ENCODE measurements at places on chromosomes 16 and 17.

DNA sequence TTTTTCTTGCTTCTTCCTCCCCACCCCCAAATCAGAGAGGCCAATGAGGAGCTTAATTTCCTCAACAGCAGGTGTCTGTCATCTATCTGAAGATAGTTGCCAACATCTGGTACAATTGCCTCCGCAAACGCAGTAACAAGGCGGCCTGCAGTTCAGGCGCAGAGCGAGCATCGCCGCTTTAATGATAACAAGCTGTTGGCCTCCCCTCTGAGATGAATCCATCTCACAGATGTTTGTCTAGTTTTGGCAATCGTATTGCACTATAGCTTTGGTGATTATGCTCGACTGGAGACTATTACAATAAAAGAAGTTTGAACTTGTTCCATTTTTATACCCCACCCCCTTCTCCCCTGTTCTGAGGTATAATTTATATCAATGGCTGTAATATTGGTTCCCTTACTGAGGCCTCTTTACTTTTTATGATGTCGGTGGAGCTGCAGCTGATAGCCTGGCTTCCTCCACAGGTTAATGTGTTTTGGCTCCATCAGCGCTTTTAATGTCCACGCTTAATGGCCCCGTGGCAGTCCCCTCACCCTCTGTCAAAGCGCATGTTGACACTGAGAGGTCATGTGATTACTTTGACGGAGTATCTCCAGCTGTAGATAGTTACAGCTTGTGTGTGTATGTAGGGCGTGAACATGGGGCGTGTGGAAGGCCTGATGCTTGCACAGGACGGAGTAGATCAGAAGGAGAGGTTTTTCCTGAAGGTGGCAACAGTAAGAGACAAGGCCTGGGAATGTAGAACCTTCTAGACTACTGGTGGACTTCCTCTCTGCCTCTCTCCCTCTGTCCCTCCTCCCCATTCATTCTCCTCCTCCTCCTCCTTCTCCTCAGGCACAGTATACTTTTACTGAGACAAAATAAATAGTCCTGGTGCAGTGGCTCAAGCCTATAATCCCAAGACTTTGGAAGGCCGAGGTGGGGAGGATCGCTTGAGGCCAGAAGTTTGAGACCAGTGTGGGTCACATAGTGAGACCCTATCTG lies 164.7 kb downstream of the MSI2 start:
- no peak for DNase-seq

DNA sequence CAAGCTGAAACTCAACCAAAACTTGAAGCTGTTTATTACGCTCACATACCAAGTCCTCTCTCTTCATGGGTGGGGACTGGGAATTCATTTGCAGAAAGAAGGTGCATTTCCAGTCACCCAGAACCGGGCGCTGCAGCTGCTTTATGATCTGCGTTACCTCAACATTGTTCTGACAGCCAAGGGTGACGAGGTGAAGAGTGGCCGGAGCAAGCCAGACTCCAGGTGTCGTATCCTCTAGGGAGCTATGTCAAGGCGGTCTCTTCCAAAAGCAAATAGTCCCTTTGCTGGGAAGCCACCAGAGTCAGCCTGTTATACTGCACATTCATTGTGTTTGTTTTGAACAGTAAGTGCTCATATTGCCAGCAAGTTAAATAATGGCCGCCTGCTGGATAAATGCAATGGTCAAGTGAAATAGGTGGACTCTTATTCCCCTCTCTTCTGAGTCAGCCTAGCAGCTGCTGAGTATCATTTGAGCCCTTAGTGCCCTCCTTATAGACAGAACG lies 12.7 kb downstream of the COG1 start:
- no peak for DNase-seq

GRCh38 chr16:23223368-23223767 lies 40.8 kb downstream of the SCNN1G start:
- DNase-seq = no peak

- no peak for DNase-seq
Observed at GRCh38 chr16:69767459-69768229, 5.5 kb downstream of the WWP2 start.

DNA sequence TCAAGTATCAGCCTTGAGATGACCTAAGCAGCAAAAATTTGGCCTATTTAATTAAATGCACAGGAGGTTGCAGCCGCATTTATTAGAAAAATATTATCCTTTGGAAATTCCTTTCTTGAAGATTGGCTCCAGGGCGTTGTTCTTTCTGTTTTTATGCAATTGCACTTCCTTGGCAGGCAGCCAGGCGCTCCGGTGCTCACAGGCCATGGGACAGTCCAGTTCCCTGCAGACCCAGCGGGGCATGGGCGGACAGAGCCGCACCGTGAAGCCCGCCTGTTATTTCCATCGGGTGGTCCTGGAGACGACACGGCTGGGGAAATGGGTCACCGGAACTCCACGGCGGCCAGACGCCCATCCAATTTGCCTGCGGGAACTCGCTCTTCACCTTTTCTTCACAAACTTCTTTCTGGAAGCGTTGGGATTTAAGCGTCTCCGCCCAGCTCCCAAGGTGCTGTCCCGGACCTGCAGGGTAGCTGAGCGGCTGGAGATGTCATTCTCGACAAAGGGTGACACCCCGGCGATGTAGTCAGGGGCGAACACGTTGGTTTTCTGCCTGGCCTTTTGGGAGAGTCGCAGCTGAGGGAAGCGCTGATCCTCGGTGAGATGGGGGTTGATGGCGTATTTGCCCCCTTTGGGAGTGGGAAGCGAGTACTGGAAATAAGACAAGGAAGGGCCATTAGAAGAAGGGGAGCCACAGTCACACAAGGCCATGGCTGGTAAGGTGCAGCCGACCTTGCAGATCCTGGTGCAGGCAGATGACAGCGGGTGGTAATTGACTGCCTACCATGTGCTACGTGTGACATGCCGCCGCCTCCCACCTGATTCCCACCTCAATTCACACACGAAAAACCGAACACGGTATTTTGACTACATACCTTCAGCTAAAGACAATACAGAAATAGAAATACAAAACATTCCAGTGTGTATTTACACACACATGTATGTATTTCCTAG lies 12.5 kb downstream of the NOB1 start:
- DNase-seq = no peak

- DNase-seq = no peak
Observed at GRCh38 chr17:62888148-62888547, 77.9 kb upstream of the TANC2 start.

DNA sequence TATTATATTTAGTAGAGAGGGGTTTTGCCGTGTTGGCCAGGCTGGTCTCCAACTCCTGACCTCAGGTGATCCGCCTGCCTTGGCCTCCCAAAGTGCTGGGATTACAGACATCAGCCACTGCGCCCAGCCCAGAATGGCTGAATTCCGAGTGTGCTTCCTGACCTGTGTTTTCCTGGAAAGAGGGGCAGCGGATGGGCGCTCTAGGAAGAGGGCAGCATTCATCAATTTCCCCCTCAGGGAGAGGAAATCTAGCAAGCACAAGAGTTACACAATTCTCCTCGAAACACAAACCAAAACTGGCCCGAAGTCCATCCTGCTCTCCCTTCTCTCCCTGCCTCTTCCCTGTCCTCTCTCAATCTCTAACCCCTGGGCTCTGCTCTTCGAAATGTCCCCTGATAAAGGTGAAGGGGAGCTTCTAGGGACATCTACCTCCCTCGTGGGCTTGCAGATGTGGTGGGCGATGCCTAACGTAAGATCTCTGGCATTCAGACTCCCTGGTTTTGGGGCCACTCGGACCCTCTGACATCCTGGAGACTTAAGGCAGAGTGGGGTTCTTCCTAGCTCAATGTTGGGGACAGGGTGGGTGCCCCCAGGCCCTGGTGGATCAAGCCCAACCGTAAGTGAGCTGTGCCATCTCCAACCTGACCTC lies 1.0 kb downstream of the IL27 start:
- DNase-seq = no peak
